Activated T-cell treated with anti-CD3 and anti-CD28 coated beads, Interleukin-2, amount 50 U/mL, for 48 hours (primary cell): ENCODE measurements at places on chromosomes 3 and 15.

GRCh38 chr3:196207833-196208607 is 3.2 kb downstream of the ZDHHC19 start:
- DNase-seq = peak; percentile 78

DNA sequence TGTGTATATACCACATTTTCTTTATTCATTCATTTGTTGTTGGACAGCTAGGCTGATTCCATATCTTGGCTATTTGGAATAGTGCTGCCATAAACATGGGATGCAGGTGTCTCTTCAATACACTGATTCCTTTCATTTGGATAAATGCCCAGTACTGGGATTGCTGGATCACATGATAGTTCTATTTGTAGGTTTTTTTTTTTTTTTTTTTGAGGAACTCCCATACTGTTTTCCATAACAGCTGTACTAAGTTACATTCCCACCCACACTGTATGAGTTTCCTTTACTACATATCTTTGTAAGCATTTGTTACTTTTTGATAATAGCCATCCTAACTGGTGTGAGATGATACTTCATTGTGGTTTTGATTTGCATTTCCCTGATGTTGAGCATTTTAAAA is 437.7 kb downstream of the DIPK2A start:
- no peak for DNase-seq

- DNase-seq = no peak
Observed at GRCh38 chr15:47542312-47542989, 174.9 kb upstream of the SEMA6D start.

- DNase-seq = no peak
Observed at GRCh38 chr3:57928511-57928910, 79.7 kb upstream of the FLNB start.

DNA sequence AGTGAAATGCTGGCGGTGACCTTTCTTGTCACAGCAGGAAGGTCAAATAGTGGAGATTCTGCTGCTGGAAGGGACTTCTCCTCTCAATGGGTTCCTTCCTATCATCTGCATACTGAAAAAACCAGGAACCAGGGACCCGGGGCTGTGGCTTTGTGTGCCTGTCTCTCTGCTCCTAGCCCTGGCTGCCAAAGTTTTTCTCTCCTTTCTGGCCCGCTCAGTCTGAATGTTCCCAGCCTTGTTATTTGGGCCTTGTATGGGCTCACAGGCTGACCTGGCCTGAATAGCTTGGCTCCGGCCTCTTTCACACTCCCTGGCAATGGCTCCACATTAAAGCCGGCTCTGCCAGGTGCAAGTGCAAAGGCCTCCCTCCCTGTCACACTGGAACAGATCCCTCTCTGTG is 94.7 kb downstream of the LRIG1 start:
- no peak for DNase-seq

DNA sequence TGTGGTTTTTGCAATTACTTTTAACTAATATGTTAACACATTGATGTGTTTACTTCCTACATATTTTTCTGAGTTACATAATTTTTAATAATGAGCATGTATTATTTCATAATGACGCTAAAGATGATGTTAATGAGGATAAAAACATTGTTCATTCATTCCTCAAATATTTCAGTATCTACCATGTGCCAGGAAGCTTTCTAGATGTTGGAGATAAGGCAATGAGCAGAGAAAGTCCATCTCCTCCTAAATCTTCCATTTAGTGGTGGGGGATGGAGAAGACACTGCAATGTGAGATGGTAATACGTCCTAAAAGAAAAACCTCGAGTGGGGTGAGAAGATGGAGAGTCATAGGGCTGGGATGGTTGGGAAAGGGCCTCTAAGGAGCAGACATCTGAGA is 132.7 kb downstream of the MYLK start:
- DNase-seq = no peak

DNA sequence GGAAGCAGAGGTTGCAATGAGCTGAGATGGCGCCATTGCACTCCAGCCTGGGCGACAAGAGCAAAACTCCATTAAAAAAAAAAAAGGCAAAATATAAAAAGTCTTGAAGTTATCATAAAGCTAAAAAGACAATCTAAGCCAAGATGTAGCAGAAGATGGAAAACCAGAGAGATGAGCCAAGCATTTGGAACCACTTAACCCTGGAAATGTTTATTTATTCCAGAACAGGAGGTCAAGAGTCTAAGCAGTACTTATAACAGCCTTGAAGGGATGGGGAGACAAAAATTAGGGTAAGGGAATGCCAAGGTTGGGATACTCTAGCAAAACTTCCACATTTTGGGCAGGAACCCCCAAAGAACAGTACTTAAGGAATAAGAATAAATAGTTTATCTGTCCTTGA is 30.1 kb downstream of the FAIM start:
- no peak for DNase-seq

DNA sequence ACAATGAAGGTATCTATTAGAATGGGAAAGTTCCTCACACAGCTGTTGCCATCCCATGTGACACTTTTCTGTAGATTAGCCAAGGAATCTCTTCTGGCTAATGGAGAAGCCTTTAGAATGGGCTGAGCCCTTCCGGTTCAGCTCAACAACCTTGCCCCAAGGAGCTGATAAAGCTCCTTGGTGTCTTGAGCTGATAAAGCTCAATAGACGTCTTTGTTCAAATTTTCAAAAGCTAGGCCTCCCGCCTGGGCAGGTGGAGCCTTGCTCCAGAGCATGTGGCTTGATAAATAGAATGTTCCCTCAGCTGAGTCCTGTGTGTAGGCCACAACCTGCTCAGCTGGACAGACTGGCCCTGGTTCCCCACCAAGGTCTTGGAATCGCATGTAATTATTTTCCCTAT is 7.2 kb upstream of the BNIP2 start:
- DNase-seq = no peak

DNA sequence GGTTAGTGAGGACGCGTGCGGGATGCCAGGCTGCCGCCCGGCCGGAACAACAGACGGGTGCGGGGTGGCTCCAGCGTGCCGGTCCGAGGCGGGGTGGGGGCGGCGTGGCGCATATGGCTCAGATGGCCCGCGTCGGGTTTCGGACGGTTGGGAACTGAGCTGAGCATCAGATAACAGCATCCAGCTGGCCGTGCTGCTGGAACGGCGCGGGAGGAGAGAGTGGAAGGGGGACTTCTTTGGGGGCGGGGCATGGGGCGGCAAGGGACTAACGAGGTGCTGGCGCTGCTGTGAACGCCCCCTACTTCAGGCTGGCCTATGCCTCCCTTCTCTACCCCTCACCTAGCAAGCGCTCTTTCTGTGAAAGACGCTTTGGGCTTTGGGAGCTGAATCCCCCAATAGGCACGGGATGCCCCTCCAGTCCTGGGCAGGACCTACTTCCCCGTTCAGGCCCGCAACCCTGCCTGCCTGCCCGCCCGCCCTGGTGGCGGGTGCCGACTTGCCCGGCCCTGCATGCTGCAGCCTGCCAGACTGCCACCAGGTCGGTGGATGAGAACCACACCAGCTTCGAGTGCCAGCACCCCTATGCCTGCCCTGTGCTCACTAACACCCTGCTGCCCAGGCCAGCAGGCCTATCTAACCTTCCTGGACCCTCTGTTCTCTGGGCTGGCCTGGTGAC is 542 bp downstream of the INKA1 start:
- DNase-seq = peak; percentile 66

DNA sequence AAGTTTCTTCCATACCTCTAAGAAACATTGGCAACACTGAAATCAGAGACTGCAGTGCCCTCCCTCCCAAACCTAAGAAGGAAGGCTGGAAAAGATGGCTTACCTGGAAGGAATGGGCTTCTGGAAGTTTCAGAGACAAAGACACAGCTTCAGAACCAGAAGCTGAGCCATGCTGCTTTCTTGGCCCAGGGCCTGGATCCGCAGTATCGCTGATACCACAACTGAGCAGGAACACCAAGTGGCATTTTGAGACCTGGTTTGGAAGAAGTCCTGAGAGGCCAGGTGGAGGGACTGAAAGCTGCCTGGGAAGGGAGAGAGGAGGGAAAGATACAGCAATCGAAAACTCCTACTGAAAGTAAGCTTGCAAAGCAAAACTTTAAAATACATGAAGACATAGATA is 19.8 kb downstream of the GPR160 start:
- no peak for DNase-seq

GRCh38 chr15:42863572-42864239 is 56.9 kb downstream of the TTBK2 start:
- DNase-seq = no peak

DNA sequence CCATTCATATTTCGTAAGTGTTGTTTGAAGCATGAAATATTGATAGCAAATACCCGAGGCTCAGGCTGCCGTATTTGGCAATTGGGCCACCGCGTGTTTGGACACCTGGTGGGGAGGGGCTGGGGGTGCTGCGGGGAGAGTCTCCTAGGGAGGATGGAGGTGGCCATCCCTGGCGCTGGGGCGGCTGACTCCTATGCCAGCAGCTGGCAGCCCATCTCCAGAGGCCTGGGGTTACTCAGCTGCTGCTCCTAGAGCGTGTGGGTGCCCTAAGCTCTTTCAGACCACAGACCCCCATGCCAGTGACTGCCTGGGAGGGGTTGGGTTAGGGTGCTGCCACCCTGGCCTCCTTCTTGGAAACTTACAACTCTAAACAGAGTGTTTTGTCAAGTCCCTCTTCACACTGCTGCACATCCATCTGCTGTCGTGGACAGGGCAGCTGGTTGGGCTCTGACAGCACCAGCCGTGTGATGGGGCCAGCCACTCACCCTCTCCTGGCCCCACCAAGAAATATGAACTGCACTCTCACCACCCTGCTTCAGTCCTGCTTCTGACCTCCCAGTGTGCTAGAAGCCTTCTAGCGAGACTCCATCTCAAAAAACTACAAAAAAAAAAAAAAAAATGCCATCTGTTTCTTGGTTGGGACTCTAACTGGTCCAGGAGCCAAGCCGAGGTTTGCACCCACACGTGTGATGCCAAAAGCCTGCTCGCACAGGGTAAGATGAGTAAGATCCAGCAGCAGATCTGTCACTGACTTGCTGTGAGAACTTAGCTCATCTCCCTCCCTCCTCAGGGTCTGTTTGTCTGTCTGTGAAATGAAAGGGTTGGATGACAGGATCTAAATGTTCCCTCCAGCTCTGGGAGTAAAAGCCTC is 156.2 kb downstream of the MEGF11 start:
- DNase-seq = no peak

- DNase-seq = no peak
Observed at GRCh38 chr3:55648591-55649318, 161.6 kb upstream of the WNT5A start.

DNA sequence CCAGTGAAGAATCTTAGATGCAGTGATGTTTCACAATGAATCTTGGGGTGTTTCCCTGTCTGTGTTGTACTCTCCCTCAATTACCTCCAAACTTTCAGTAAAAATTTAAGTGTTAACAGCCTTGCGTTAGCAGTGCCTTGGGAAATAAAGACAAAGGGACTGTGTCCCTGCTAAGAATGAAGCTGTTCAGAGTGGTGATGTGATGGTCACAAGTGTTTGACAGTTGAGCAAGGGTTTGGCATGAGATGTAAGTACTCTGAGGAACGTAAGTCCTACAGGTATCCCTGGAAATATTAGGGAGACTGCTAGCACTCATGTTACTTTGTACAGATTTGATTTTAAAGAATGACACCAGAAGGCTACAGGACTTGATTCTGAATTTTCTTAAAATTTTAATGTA is 304.3 kb upstream of the DPH6 start:
- no peak for DNase-seq

DNA sequence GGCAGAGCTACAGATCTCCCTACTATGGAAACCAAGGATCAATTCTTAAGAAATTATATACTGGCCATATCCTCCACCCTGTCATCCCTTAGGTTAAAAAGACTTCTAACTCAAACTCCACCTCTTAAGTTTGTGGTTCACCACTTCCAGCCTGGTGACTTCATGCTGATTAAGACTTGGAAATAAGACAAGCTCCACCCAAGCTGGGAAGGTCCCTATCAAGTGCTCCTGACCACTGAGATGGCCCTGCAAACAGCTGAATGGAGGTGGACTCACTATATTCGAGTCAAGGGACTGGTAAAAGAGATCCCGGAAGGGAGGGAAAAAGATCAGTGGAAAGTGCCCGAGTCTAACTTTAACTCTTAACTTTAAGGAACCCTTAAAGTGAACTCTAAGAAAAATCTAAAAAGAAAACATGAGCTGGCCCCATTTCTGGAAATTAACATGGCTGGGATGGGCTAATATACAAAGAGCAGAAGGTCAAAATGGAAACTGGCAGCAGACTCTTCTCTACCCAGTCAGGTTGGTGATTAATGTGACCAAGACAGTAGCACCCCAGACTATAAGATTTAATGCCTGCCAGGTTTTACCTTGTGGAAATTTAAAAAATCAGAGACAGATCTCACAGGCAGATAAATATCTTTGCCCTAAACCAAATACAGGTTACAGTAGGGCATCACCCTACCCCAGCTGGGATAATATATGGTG is 43.9 kb downstream of the PPCDC start:
- DNase-seq = peak; percentile 56

- DNase-seq = no peak
Observed at GRCh38 chr3:106675451-106675850, 701.8 kb upstream of the CCDC54 start.

GRCh38 chr15:40650479-40650878 is 44.5 kb upstream of the RAD51 start:
- no peak for DNase-seq

DNA sequence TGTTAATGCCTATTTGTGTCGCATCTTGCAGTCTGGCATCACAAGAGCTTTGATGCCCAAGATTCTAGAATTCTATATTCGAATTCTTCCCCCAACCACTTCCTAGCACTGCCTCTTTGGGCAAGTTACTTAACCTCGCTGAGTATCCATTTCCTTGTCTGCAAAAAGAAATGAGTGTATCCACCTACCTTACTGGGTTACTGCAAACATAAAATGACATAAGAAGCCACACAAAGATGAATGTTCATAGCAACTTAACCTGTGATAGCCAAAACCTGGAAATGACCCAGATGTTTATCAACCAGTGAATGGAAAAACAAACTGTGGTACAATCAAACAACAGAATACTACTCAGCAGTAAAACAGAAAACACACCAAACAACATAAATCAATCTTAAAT is 24.9 kb downstream of the RFTN1 start:
- no peak for DNase-seq

GRCh38 chr3:181512787-181513186 is 198.9 kb upstream of the SOX2 start:
- no peak for DNase-seq
